ENCODE measurements at places on chromosomes 4 and X.
A peak's percentile ranks its signal among the peaks of the same experiment; 100 is the strongest.

DNA sequence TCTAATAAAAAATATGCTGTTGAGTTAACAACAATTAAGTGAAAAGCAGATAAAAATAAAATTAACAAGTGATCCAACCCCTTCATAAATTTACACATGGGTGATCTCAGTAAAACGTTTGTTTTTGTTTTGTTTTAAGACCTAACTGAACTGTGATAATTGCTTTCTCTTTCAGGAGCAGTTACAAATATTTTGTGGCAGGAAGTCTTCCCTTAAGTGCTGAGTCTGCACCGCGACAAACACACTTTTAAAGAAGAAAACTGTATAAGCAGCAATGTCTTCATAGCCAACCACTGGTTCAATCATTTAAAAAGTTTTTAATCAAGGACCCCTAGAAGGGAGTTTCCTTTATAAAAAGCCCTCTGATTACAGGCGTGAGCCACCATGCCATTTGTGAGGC lies 53.7 kb upstream of the NFKB1 start:
- no peak for DNase-seq

DNA sequence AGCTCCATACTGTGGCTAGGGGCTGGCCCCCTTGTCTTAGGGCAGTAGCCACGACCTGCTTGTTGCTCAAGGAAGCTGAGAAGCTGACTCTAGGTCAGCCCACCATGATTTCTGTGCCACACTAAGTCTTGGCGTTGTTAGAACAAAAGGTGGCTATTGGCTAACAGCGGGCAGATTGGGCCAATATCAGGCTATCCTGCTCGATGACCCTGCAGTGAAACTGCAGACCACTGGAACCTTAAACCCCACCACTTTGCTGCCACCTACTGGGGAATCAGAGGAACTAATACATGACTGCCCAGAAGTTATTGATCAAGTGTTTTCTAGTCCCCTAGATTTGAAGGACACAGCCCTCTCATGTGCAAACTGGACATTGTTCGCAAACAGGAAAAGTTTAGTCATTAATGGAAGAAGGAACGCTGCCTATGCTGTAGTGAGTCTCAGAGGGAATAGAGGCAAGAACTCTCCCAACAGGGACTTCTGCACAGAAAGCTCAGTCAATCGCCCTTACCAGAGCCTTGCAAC lies 17.0 kb upstream of the PAPSS1 start:
- peak; percentile 14 for DNase-seq

DNA sequence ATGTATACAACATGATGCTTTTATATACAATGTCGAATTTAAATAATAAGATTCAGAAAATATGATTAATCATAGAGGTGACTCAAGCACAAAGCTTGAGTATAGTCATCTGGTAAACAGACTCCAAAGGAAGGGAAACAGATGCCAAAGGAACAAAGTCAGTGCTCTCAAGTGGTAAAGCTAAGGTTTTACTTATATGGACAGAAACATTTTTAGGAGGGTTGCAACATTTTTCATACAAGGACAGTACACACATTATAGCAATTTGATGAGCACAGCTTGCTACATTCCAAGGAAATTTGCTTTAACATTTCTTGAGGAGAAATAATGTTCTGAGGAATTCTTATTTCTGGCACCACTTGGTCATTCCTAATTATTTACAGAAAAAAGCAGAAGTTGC lies 333.4 kb upstream of the AADAT start:
- no peak for DNase-seq

DNA sequence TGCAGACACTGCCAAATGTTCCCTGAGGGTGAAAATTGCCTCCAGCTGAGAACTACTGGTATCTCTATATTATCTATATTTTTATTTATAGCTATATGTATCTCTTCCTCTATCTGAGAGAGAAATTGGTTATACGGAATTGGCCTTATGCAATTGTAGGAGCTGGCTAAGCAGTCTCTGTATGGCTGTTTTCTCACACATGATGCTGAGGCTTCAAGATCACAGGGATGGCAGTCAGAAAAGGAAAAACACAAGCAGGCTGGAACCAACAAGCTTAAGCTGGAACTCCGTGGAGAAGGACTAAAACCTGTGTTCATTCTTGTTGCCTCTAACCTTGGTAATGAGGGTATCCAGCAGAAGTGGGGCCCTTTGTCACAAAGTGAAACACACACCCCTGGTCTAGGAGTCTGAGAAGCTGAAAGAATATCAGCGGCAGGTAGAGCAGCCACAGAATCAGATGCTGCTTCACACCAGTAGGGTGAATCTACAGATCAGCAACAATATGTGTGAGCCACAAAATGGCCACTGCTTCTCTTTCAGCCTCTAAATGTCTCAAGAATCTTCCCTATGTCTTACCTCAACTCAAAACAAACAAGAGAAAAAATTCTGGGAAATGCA lies 166.5 kb upstream of the PPP1R2C start:
- no peak for DNase-seq

DNA sequence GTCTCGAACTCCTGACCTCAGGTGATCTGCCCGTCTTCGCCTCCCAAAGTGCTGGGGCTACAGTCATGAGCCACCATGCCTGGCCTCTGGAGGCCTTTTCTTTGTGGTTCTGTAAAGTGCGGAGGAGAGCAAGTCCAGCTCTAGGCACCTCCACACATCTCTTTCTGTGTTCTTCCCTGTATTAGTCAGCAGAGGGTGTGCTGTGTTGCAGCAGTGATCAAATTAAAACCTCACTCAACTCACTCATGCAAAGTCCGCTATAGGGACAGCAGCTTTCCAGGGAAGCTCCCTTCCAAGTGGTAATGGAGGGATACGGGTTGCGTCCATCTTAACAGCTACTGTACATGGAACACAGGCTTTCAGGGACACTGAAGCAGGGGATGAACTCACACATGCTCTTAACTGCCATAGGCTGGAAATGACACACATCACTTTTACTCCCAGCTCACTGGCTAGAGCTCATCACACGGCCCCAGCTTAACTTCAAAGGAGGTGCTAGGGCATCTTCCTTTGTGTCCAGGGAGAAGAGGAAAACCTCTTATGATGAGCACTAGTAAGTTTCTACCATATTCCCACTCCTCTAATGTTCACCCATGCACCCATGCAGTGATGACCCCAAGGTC lies 36.0 kb upstream of the CCNG2 start:
- no peak for DNase-seq

- peak; percentile 34 for DNase-seq
These were observed 42.6 kb upstream of the NKX1-1 start for GRCh38 chr4:1448589-1449420.

DNA sequence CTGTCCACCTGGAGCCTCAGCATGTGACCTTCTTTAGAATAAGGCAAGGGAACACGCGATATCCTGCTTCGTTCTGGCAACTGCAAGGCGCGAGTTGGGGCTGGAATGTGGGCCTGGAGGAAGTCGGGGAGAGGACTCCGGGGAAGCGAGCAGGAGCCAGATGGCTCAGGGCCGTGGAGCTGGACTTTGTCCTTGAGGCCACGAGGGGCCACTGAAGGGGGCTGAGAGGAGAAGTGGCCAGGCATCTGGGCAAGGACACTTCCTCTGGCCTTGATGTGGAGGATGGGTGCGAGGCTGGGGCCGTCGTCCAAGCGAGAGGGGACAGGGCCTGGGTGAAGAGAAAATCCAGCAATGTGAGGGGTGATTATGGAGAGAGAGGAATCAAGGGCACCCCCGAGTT lies 12.2 kb upstream of the DUSP9 start:
- no peak for DNase-seq

GRCh38 chr4:182600856-182601255 lies 316.3 kb downstream of the DCTD start:
- DNase-seq, result no peak

DNA sequence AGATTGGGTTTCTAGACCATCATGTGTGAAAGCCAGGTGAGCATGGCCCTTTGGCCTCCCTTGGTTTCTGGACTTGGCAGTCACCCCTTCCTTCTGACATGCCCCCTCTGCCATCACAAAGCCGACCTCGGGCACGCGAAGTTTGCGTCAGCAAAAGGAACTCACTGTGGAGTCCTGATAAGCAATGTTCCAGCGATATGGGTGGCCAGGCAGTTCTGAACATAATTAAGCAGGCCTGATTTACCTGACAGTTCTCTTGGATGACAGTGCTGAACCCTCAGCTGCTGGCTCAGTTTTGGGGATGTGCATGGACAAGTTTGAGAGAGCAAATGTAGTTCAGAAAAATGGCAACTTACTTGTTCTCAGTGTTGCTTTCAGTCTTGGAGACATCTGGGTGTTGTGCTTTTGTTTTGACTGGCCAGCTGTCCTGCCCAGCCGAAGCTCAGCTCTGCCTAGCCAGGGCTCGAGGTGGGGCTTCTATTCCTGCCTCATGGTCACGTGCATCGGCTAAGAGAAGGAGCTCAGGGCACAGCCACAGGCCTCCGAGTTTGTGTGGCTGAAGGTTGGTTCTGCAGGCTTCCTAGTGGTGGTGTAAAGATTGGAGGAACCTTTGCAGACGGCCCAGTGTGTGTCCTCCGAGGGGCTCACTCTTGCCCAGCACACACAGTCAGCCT lies 78.3 kb downstream of the CLDN34 start:
- DNase-seq, result no peak

GRCh38 chr4:71460371-71460770 lies 121.6 kb downstream of the SLC4A4 start:
- DNase-seq, result no peak

DNA sequence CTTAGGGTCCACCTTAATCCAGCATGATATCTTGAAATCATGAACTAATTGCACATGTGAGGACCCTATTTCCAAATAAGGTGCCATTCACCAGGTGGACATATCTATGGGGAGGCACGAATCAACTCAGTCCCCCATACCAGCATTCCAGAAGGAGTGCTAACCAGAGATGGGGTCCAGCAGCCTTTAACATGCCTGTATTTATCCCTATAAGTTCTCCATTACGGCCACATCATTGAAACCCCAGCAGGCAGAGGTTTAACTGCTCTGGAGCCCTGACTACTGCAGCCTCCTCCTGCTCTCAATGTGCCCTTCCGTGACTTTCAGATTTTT lies 3.2 kb upstream of the ASMTL start:
- no peak for DNase-seq

- no peak for DNase-seq
These were observed 117.1 kb upstream of the USP9X start for GRCh38 chrX:40968180-40968579.

- no peak for DNase-seq
These were observed 925.1 kb downstream of the PCDH7 start for GRCh38 chr4:31645236-31645635.

- DNase-seq, result no peak
These were observed 36.7 kb upstream of the GABRQ start for GRCh38 chrX:152600853-152601633.

- DNase-seq, result peak; percentile 3
These were observed 1.4 kb upstream of the MAGED1 start for GRCh38 chrX:51891821-51892551.

DNA sequence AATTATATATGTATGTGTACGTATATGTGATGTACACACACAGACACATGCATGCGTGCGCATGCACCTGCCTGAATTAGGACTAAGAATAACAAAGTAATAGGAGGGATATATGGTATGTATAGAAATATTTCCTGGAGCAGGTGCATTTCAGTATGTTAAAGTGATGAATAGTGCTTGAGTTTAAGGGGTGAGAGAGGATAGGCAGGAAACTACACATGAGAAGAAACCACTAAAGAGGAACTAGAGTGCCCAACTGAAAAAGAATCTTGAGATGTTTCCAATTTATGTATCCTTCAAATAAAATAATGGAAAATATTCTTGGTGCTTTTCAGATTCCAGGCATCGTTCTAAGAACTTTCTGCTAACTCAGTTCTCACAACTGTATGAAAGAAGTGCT lies 52.6 kb upstream of the UNC5C start:
- DNase-seq, result no peak

DNA sequence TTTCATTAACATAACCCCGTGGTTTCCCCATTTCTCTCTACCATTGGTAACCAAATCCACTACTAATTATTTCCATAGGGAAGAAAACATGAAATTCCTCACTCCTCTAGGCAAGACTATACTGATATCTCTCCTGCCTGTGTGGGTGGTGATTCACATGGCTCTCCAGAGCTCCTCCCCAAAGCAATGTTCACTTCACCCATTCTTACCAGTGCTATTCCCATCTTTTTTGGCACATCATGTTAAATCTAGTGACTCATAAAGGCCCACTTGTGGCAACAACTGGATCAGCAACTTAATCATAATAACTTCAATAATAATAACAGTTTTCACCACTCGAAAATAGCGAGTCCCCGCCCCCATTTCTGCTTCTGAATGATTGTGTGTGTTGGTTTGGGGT lies 6.1 kb upstream of the HCCS start:
- no peak for DNase-seq

DNA sequence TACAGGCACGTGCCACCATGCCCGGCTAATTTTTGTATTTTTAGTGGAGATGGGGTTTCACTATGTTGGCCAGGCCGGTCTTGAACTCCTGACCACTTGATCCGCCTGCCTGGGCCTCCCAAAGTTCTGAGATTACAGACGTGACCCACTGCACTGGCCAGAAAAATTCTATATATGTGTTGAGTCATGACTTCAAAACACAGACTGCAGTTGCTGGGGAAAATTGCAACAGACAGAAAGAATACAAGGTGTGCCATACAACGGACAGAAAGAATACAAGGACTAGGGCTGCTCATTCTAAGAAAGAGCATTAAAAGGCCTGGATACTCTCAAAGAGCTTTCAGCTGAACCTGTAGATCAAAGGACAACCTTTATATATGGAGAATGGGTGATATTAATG lies 109.6 kb upstream of the ACSL4 start:
- no peak for DNase-seq

GRCh38 chr4:89889289-89889688 lies 5.4 kb upstream of the MMRN1 start:
- no peak for DNase-seq

DNA sequence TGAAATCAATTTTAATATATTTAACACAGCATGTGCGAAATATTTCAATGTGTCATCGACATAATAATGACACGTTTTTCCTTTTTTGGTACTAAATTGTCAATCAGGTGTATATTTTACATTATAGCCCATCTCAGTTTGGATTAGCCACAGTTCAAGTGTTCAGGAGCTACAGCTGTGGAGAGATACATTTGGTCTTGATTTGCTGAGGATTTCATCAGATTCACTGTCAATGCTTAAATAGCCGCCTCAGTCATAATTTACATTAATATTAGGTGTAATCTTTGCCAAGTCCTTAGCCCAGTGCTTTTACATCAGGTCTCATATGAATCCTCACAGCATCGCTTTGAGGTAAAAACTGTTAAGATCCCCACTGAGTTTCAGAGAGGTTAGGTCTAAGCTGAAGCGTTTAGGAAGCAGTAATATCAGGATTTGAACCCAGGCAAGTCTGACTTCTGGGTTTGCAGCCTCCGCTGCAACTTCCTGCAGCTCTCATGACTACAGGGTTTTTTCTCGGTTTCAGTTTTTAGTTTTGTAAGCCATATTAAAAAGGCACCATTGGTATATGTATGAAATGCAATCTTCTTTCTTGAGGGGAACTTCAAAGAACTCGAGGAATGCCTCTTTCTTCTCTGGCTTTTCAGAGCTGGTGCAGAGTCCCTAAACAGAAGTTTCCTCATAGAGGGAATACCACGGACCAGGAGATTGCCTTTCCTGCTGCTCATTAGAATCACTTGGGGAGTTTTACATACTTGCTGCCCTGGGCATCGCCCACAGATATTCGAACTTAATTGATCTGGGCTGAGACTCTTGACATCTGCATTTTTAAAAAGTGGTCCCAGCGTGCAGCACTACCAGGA lies 6.4 kb downstream of the MTM1 start:
- DNase-seq, result no peak

Measured in mucosa of descending colon (tissue), 3 donors.